Astrocyte (in vitro differentiated cells and primary cell): ENCODE measurements at places on chromosomes 7 and 10.

GRCh38 chr7:131858611-131859010, 302.2 kb upstream of the PODXL start:
- DNase-seq, result no peak

GRCh38 chr10:87761892-87762291, 56.1 kb downstream of the ATAD1 start:
- DNase-seq, result peak; percentile 73

DNA sequence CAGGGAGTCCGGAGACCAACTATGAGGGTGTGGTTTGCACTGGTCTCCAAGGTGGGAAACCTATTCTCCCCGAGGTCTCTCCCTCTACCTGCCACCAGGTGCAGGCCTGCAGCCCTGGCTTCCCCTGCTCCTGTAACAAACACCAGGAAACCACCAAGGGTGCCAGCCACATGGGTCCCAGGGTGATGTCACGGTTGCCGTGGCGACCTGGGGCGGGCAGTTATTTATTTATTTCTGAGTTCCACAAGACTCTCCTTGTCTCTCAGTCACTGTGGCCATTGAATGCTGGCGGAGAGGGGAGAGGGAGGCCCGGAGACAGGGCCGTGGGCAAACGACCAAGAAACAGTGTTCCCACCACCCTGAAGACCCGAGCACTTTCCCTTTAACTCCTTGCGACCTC, 27.0 kb downstream of the MMD2 start:
- no peak for DNase-seq

DNA sequence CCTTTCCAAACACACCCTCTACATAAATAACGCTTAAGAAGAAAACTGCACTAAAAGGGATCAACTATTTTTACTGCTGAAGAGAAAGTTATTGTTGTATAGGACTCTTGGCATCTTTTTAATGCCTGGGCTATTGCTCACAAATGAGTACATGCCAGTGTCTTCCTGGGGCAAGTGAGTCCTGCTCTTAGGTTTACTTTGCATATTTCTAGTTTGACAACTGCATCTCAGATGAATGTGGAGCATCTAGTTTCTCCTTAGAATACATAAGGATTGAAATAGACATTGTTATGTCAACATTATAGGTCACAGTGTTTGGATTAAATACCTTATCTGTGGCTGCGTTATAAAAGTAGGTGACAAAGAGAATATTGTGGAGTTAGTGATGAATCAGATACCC, 44.5 kb downstream of the PSMC2 start:
- no peak for DNase-seq

DNA sequence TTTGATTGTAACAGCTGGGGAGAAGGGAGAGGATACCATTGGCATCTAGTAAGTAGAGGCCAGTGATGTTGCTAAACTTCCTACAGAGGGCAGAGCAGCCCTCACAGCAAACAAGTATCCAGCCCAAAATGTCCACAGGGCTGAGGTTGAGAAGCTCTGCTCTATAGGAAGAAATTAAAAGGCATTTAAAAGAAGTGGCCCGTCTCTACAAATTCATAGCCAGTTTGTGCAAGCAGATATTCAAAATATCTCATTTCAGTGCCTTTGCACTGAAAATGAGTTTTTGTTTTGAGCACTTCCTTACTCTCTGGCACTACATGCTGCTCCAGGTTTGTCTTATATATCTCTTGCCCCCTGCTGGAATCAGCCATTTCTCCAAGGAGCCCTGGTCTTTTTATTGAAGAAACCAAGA, 330.0 kb downstream of the BBS9 start:
- DNase-seq, result peak; percentile 29

GRCh38 chr7:137366995-137367394, 23.5 kb upstream of the PTN start:
- DNase-seq, result no peak

DNA sequence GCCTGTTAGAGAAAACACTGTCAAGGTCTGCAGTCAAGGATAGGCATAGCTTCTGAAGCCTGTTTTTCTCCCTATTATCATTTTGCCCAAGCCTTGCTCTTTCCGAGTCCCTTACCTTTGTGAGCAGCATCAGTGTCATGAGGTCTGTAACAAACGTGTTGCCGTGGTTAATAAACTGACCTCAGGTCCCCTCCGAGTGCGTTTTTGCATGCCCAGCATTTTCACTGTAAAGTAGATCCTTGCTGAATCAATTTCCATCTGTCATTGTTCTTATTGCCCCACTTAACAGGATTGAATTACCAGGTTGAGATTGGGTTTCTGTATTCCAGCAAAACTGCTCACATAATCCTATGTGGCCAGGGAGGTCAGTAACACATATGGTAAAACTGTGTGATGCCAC, 110.3 kb downstream of the ZNF248 start:
- no peak for DNase-seq

DNA sequence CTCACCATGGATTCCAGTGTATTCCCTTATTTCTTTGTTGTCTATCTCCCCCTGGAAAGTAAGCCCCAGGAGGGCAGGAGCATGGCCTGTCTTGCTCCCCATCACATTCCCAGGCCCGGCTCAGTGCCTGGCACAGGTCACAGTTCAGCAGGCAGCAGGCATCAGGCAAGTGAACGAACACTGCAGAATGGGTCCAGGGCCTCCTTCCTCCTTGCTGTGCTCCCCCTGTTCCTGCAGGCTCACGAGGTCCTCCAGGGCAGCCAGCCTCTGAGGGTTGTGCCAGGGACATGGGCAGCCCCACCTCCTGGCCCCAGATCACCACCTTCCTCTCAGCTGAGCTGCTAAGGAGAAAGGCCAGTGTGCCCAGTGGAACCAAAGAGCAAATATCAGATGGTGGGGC, 41.8 kb downstream of the PDLIM1 start:
- no peak for DNase-seq

DNA sequence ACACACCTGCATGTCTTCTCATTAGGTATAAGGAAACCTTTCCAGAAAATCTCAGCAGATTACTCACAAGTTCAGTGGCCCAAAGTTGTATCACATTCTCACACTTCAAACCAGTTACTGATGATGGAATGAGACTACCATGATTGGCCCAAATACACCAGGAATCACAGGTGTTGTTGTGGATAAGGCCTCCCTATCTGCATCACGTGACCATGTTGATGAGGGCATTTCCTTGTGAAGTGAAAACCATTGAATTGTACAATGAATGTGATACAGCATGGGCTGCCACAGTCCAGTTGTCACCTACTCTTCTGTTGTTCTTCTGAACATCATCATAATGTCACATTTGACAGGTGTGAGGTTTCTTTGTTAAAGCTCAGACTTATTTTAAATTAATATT, 431.7 kb downstream of the AUTS2 start:
- DNase-seq, result no peak

DNA sequence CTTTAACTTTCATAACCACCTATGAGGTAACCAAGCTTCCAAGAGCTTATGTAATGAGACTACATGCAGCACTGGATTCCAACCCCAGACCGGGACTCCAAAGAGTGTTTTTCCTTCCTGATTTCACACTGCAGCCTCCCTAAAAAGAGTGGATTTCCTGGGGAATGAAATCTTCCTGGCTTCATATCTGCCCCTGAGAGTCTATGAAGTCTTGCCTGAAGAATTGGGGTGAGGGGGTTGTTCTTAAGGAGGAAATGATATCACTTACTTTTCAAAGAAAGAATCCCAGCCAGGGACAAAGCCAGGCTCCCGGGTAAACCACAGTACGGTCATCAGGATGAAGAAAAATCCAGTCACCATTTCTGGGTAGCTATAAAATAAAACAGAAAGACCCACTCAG, 29.7 kb downstream of the STMP1 start:
- DNase-seq, result peak; percentile 70

- peak; percentile 73 for DNase-seq
These were observed 45.0 kb upstream of the STK17A start for GRCh38 chr7:43537765-43538403.

- no peak for DNase-seq
These were observed 127.2 kb downstream of the ARL5B start for GRCh38 chr10:18786478-18786877.

DNA sequence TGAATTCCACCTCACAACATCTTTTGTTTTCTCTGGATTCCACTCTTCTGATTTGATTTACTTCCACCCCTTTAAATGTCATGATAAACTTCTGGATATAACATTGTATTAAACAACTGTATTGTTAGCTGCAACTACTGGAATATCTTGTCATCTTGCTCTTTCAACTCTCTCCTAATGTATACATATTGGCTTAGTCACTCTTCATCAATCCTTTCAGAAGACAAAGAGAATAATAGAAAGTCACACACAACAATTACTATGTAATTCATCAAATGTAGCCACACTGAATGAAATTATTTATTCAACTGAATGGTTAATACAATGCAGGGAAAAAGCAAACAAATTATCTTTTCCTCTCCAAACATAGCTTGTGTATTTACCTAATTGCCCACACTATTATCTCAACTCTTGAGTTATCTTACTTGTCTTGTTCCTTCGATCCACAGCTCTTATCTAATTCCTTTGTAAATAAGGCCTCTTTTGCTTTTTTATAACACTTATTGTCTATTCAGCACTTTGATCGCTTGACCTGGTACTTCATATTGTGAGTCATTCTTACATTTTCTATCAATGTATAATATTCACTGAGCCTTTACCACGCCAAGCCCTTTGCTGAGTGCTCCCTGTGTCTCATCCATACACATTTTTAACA, 16.7 kb downstream of the SEMA3A start:
- DNase-seq, result peak; percentile 47

GRCh38 chr10:124911124-124912067, 30.5 kb upstream of the ZRANB1 start:
- peak; percentile 73 for DNase-seq

- DNase-seq, result no peak
These were observed 565.8 kb downstream of the NRG3 start for GRCh38 chr10:82440775-82441174.

GRCh38 chr10:104099269-104099668, 13.6 kb upstream of the COL17A1 start:
- peak; percentile 51 for DNase-seq

- no peak for DNase-seq
These were observed 254.8 kb upstream of the CTBP2 start for GRCh38 chr10:125415006-125415633.

- peak; percentile 5 for DNase-seq
These were observed 58.9 kb downstream of the PRKAR2B start for GRCh38 chr7:107103369-107103768.

DNA sequence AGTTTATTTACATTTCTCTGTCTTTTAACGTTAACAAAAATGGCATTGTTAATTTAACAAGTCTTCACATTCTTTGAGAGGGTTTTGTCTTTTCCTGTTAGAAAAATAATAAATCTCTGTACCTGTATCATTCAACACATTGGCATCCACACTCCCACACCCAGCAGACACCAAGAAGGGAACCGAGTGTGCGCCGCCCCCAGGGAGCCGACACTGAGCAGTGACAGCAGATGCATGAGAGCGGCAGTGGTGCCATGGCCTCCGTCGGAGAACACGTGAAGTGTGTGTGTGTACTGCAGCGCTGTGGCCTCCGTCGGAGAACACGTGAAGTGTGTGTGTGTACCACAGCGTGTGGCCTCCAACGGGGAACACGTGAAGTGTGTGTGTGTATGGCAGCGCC, 63.3 kb downstream of the DYNC2I1 start:
- DNase-seq, result no peak

DNA sequence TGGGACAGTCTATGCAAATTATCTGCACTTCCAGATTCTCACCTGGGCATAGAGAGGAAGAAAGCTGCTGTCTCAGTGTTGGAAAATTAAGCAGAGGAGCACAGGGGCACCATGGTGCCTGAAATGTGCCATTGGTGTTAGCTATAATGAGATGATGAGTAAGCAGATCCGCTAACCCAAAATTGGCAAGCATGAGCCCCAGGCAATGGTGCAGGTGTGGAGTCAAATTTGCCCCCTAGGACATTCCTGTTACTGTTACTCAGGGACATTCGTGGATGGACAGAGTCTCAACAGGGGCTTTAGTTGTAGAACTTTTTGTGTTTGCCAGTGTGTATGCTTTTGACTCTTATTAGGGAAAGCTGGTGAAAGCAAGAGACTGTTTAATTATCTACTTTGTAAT, 385.2 kb upstream of the KLF6 start:
- DNase-seq, result no peak

GRCh38 chr10:128624656-128625530, 498.7 kb upstream of the MKI67 start:
- no peak for DNase-seq

DNA sequence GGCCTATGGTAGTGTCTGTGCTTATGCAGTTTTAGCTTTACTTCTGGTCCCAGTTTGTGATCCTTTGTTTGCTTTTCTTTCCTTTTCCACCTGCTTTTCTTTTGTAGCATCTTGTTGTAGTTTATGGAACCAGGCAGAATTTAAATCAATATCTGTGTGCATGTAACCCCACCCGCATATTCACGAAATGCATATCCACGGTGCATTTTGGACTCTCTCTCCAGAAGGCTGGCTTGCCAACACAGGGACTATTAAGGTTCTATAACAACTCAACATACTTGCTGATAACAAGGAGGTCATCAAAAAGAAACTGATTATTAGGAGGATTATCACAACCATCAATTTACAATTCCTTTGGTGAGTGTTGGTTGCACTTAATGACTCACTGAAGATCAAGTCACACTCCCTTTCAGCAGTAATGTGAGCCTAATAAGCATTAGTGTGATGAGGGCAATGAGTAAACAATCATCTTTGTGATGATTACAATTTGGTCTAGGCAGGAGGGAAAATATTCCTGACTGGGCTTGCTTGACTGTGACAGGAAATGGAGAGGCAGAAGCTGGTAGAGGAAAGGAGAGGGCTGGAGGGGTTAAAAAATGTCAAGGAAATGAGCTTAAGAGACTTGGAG, 378.6 kb downstream of the REEP3 start:
- DNase-seq, result no peak

DNA sequence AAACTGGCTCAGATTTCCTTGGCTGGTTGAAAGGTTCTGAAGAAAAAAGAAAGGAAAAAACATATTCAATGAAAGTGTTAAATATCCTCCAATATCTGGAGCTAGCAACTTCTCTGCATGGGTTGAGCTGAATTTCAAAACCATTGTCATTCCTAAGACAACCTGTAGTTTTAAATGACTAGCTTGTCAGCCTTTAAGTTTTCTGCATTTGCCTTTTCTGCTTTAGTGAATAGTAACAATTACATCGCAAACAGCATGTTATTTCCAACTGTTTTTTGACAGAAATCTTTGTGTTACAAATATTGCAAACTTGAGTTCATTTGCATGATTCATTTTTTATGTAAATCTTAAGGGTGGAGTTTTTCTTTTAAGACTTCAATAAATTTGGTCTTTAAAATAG, 852.3 kb upstream of the CELF2 start:
- DNase-seq, result no peak

DNA sequence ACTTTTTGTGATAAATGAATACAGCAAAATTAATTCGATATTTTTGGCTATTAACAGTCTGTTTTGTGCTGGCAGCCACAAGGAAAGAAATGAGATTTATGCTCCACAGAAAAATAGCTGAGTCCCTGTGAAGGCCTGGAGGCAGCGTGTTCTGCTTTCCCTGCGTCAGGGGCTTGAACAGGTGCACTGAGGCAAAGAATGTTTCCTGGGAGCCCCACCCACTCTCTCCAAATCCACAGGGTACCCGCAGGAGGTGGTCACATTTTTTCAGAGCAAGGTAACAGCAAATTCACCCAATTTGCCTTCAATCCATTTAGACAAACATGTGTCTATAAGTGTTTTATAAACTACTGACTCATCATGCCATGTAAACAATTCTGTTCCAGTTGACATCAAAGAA, 308.1 kb downstream of the TCERG1L start:
- DNase-seq, result no peak

- no peak for DNase-seq
These were observed 137.5 kb downstream of the SNX10 start for GRCh38 chr7:26429168-26429567.
